Camera-type eye (tissue), 1 donor: ENCODE measurements at places on chromosomes 11 and 22. TPM values are rescaled to one million over a fixed set of nuclear protein-coding genes. Genes with fewer than 3 reads are reported as not detected.

BIK gene
- total RNA-seq, result not detected

TMPRSS13 gene
- total RNA-seq, result 1.7 TPM

HTR3A gene
- total RNA-seq, result 0.16 TPM

MS4A12 gene
- total RNA-seq, result not detected

PATE4 gene
- not detected for total RNA-seq

OR8G5 gene
- total RNA-seq, result not detected

YAP1 gene
- 137 TPM for total RNA-seq

UCP3 gene
- 1.6 TPM for total RNA-seq

XBP1 gene
- total RNA-seq, result 95.9 TPM

TEX54 gene
- total RNA-seq, result not detected

TSGA10IP gene
- not detected for total RNA-seq

RAB36 gene
- 8.3 TPM for total RNA-seq

TTLL1 gene
- 15.4 TPM for total RNA-seq

OR51G2 gene
- not detected for total RNA-seq
